GM10248 (cell line): ENCODE measurements at places on chromosomes 13 and 19.

- DNase-seq: no peak
Observed at GRCh38 chr19:46353730-46354528, 7.0 kb downstream of the PPP5C start.

GRCh38 chr13:52447815-52448552 lies 2.5 kb downstream of the VPS36 start:
- no peak for DNase-seq

DNA sequence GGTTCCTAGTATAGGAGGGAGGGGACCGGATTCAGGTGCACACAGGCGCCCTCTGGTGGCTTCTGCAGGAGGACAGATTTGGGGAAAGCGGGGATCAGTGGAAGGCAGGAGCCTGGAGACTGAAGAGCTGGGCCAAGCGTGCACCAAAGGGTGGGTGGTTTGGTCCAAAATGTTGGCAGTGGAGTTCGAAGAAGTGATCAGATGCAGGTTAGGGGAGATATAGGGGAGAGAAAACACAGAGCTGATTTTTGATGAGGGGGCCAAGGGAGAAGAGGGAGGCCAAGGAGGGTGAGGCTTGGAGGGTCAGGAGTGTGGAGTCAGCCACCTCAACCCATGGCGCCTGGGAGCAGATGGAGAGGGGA lies 6.8 kb upstream of the CARM1 start:
- DNase-seq: peak; percentile 88

GRCh38 chr13:91151921-91152320 lies 195.6 kb upstream of the MIR17HG start:
- no peak for DNase-seq

DNA sequence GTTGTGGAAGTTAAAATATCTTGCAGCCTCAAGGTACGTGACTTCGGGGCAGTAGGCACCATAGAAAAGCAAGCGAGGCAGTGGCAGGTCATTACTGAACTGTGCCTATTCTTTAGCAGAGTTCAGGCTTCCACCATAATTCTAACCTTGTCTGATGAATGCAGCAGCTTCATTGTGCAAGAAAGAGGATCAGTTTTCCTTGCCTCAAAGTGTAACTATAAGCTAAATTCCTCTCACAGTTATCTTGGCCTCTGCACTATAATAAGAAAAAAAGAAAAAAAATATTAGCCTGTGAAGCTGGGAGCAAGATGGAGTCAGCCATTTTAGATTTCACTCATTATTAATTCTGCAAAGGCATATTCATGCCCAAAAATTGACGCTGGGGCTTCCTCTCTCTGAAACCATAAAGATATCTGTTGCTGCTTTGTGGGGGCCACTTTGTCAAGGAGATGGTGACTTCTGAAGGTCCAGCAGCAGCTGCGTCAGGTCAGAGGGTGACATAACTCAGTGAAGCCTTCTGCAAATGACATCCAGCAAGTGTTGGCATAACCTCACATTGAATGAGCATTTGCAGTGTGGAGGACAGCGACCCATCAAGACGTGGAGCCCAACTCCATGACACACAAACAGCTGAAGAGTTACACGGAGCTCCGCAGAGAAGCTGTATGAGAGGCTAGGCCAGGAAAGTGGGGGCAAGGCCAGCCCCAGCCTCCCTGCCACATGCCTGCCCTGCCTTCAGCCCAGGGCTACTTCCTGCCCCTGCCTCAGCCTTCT lies 23.1 kb upstream of the SACS start:
- no peak for DNase-seq

GRCh38 chr13:83881140-83881684 lies 1.1 kb downstream of the SLITRK1 start:
- no peak for DNase-seq

DNA sequence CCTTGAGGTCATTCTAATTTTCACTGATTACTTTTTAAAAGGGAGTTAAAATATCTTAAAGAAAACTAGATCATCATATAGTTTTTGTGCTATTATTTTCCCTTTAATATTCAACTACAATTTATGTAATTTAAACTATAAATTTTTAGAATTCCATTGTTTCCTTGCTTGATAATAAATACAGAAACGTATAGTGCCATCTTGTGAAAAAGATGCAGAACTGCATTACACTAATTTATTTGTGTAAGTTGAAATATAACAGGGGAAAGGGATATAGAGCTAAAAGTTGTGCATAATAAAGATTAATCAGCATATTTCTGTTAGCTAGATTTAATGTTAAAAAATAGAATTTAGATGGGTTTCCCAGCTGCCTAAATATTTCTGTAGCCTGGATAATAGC lies 61.5 kb upstream of the TDRD3 start:
- DNase-seq: no peak

GRCh38 chr13:42071672-42072419 lies 23.4 kb downstream of the DGKH start:
- no peak for DNase-seq

DNA sequence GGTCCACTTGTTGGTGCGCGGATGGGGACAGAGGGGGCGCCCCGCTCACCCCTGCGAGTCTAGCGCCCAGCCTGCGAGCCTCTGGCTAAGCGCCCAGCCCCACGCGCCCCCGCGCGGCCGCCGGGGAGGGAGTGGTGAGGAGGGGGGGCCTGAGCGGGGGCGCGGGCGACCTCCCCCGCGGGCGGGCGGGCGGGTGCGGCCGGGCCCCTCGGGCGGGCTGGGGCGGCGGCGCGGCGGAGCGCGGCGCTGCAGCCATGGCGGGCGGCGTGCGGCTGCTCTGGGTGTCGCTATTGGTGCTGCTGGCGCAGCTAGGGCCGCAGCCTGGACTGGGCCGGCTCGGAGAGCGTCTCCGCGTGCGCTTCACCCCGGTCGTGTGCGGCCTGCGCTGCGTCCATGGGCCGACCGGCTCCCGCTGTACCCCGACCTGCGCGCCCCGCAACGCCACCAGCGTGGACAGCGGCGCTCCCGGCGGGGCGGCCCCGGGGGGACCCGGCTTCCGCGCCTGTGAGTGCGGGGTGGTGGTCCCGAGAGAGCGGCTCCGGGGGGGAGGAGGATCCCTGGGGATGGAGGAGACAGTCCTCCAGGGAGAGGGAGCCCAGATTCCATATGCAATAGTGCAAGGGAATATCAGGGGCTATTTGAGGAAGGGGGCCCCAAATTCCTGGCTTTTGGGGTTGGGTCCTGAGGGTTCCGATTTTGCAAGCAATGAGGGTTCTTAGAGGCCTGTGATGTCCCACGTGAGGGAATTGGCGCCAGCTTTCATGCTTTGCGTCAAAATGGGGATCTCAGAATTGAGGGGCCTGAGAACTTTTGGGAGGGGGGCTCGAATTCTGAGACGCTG lies at the start of gene LTBP4:
TSS of gene LTBP4 (plus strand) at position 236 of the 841 bp plus-strand sequence. CDS start at position 255, 19 bp downstream.
- DNase-seq: no peak

DNA sequence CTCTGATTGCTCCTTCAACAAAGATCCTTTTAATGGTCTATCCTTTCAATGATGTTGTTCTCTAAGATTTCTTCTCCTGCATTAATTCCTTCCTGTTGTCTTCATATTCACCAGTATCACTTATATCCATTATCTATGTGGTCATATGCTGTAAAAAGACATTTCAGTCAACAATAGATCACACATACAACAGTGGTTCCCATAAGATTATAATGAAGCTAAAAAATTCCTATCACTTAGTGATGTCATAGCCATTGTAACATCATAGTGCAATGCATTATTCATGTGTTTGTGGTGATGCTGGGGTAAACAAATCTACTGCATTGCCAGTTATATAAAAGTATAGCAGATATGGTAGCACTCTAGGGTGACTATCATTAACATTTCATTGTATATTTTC lies 266.1 kb downstream of the LHFPL6 start:
- DNase-seq: no peak

DNA sequence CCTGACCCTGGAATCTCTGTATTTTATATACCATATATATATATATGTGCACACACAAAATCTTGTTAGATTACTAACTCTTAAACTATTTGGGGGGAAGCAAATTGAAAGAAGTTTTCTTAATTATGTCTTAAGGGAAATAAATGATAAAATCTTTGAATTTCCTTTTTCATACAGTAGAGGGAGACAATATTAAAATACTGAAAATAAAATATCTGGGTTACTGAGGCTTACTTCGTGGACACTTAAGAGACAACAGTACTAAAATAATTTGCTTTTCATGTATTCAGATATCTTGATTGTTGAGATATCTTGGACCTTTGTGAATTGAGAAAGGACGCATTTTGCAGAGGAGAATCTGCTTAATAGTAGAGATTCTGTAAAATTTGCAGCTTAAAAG lies 17.0 kb downstream of the SUGT1 start:
- DNase-seq: no peak

DNA sequence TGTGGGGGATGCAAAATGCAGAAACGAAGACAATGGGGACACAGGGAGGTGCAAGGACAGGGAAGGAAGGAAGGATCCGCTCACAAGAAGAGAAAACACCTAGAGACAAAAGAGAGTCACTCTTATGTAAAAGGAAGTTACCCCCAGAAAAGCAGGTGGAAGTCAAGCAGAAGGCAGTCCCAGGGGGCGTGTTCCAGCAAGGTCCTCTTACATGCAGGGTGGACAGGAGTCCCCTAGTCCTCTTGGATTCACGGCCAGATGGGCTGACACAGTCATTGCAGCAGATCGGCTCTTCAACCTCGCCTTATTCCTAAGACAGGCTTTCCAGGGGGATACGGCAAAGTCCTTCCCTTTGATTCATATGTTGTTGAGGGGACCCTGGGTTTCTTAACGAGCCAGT lies 83.9 kb upstream of the SPATA13 start:
- DNase-seq: no peak

- DNase-seq: no peak
Observed at GRCh38 chr19:5305163-5305562, 35.4 kb downstream of the PTPRS start.

DNA sequence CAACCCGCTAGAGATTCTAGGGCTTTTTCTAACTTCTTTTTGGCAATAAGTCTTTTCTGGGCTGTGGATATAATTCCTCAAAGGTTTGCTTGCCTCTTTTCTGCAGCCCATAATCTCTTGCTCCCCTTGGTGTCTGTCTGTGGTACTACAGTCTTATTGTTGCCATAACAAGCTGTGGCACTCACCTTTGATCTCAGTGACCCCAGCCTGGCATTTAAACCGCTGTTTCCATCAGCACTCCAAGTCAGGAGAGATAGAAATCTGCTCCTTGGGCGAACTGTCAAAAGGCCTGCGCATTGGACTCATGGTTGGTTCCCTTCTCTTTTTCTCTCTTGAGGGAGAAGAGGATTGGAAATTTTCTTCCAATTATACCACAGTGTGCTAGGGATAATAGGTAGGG lies 14.5 kb upstream of the MPHOSPH8 start:
- DNase-seq: peak; percentile 49

DNA sequence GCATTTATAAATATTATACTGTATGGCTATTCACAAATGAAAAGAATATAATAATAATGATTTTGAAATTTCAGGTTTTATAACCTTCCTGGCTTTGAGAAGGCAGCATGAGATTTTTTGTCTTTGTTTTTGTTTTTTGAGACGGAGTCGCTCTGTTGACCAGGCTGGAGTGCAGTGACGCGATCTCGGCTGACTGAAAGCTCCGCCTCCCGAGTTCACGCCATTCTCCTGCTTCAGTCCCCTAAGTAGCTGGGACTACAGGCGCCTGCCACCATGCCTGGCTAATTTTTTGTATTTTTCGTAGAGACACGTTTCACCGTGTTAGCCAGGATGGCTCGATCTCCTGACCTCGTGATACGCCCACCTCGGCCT lies 64.1 kb downstream of the ZNF429 start:
- DNase-seq: no peak

DNA sequence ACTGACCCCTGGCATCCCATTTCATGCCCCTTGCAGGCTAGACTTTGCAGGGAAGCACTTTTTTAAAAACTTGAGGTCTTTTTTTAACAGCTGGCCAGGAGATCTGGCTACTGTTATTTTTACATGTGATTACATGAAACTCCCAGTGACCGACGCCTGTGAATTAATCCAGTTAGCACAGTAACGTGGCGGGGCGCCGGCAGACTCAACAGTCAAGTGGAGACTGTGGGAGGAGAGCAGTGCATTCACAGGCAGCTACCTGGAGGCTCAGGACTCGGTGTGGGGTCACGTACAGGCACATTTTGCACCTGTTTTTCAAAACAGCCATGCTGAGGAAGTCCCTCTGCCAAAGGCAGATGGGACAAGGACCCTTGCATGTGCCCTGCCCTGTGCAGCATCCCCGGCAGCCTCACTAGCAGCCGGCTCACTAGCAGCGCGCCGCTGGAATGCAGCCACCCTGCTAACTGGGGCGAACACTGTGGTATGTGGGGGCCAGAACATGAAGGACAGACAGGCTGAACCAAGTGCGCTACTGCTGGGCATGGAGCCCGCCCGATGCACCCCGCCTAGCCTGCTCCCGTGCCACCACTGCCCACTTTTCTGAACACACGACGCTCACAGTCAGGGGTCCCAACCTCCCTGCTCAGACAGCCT lies 18.7 kb downstream of the CAPS start:
- DNase-seq: no peak

DNA sequence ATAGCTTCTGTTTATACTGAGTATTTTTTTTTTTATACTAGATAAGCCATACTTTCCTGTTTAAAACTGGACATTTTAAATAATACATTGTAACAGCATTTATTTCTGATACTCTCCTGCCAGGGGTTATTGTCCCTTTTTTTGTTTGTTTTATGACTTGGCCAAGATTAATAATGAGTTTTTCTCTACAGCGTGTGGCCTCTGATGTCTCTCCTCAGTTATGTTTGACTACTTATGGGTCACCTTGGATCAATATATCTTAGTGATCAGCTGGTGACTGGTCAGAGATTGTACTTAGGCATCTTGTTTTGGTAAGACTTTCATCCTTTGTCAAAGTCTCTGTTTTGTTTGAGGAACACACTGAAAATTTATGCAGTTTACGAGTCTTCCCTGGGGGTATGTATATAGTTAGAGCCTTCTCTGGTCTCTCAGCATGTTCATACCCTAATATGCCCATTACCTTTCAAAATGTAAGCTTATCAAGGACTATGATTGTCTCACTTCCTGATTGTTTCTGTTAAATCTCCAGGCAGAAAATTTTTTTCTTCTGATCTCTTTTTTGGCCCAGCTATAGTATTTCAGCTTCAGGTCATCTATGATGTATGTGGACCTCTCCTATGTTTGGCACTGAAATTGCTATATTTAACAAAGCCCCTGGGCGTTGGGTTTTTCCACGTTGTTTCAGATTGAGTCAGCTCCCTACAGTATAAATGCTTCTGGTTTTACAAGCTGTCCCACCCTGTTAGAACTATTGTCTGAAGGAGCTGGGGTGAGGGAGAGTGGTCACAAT lies 87.9 kb downstream of the URI1 start:
- peak; percentile 30 for DNase-seq

GRCh38 chr13:66803808-66804456 lies 426.2 kb downstream of the PCDH9 start:
- no peak for DNase-seq
